Cerebellar nuclear complex (tissue), 1 donor: ENCODE measurements at places on chromosomes 11 and 22.
A peak's percentile ranks its signal among the peaks of the same experiment; 100 is the strongest.

DNA sequence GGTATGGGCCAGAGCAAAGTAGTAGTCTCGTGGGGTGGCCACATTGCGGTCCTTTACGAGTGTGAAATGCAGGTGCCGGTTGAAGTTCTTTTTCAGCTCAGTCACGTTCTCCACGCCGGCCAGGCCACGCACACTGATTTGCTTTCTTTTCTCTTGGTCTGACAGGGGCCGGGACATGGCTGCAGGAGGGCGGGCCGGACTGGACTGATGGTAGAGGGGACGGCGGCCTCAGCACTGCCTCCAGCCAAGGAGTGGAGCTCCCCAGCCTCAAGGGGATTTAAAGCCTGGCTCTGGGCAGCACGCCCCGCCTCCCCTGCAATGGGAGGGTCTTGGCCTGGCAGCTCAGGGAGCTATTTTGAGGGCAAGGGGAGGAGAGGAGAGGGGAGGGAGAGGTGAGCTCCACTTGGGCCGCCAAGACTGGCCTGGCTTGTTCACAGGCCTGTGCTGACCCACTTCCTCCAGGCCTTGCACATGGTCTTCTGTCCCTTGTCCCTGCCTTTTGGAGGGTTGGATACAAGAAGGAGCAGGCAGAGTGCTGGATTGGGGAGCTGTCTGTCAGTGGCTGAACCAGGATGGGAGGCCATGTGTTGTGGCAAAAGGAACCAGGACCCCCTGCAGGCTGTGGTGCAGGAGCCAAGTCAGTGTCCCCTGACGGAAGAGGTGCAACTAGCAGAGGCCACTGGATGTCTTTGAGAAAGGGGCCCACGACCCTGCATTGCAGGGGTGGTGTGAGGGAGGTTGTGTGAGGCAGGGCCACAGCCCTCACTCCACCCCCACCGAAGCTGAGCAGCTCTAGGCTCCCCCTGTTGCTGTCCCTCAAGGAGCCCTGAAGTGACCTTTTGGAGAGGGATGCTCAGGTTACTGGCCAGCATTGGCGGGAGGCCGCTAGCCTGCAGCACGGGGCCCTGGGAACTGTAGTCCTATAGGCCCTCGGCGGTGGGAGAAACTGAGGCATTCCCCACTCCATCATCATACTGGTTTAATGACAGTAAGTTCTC lies at the start of gene PYGM:
Gene PYGM, minus strand, starts transcription at position 253 of the 998 bp plus-strand sequence. Its CDS starts 76 bp downstream, at position 177.
- peak; percentile 50 for DNase-seq

GRCh38 chr22:20576445-20576816 lies 69.0 kb downstream of the MED15 start:
- DNase-seq, result no peak

DNA sequence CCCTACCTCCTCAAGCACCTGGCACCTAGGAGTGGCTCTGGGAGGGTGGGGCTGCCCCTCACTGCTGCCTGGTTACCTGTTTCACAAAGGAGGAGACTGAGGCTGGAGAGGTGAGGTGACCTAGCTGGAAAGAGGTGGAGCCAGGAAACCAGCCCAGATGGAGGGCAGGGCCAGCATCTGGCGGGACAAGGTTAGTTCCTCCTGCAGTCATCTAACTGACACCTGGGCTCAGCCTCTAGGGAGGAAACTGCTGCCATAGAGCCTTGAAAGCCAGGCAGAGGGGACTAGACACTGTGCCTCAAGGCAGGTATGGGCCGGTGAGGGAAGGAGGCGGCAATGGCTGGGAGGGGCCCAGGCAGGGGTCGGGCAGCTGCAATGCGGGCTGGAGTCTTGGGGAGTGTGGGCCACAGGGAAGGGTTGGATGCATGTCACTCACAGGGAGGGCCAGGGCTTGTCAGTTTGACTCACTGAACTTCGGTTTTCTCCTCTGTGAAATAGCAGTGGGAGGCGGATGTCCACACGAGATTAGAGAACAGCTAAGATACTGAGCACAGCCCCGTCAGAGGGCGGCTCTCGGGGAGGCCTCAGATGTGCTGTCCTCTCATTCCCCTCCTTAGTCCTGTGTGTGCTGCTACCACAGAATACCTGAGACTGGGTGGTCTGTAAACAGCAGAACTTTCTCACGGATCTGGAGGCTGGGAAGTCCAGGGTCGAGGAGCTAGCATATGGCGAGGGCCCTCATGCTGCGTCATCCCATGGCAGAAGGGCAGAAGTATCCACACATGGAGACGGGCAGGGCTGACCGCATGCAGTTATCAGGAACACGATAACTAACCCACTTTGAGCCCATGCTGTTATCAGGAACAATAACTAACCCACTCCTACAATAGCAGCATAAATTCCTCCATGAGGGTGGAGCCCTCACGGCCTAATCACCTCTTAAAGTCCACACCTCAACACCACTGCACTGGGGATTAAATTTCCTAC lies 16.1 kb downstream of the MGAT3 start:
- DNase-seq, result no peak

GRCh38 chr11:61353131-61354067 lies 8.3 kb downstream of the CYB561A3 start:
- no peak for DNase-seq

DNA sequence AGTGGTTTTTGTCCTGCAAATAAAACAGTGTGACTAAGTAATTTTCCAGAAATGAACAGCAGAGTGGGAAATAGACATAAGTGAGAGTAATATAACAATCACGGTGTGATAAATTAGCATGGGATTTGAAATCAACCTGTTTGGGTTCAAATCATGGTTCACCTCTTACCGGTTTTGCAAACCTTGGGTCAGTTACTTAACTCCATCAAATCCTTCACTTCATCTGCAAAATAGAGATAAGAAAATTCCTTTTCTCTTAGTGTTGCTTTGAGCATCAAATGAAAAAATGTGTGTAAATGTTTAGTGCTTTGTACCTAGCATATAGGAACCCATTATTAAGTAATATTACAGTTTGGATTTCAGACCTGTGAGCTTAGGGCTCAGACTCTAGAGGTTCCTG lies 152.2 kb downstream of the TEAD1 start:
- no peak for DNase-seq

DNA sequence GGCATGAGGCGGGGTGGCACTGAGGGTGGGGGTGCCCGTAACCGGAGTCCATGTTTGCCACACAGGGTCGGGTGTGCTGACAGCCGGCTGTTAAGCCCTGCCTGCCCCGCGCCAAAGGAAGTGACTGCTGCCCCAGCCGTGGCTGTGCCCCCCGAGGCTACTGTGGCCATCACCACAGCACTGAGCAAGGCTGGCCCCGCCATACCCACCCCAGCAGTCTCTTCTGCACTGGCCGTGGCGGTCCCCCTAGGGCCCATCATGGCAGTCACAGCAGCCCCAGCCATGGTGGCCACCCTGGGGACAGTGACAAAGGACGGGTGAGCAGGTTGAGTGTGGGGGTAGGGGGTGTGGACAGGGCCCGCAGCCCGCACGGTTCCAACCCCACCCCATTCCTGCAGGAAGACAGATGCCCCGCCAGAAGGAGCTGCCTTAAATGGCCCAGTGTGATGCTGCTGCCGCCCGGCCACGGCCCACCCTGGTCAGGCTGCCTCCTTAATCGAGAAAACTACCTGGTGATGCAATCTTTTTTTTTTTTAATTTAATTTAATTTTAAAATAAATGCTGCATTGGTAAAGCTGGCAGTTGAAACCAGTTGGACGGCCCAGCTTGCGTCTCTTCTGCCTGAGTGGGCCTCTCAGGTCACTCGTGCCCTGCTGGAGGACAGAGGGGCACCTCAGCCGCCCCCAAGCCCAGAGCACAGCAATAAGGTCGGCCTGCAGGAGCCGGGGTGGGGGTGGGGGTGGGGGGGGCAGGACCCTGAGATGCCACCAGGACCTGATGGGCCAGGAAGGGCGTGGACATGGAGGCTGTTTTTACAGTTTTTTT lies 30.8 kb downstream of the SBF1 start:
- DNase-seq, result no peak

DNA sequence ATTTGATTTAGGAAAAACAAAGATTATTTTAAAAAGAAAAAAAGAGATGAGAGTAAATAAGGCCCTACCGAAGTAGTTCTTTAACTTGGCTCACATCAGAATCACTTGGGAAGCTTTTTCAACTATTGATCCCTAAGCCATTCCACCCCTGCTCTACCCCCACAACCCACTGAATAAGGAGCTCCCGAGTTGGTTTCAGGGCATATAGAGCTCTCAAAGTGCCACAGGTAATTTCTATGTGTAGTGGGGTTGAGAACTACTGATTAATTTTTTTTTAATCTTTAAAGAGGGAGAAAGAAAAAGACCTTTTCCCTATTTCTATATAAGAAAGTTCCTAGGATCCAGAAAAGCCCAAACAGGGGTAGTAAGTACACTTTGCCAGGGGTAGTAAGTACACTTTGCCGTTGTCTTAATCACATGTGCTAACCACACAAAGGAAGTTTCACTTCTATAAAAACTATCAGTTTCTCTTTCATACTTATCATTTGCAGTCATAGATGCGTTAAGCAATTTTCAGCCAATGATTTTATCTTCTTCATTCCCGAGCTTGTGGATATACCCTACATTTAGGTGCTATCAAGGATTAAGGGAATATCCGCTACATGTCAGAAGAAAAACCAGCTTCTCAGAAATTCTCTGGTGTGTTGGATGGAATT lies 108.4 kb upstream of the ZC3H12C start:
- DNase-seq, result no peak

- DNase-seq, result no peak
Measured at GRCh38 chr22:28670161-28670560, 9.5 kb downstream of the TTC28 start.

DNA sequence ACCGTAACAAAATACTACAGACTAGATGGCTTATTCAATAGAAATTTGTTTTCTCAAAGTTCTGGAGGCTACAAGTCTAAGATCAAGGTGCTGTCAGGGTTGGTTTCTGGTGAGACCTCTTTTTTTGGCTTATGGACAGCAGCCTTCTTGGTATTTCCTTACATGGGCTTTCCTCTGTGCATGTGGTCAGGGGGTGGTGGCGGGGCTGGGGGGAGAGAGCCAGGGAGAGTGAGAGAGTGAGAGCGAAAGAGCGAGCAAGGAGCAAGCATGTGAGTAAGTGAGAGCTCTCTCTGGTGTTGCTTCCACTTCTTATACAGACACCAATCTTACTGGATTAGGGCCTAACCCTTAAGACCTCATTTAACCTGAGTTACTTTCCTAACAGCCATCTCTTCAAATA lies 181.5 kb downstream of the TMEM135 start:
- DNase-seq, result no peak

DNA sequence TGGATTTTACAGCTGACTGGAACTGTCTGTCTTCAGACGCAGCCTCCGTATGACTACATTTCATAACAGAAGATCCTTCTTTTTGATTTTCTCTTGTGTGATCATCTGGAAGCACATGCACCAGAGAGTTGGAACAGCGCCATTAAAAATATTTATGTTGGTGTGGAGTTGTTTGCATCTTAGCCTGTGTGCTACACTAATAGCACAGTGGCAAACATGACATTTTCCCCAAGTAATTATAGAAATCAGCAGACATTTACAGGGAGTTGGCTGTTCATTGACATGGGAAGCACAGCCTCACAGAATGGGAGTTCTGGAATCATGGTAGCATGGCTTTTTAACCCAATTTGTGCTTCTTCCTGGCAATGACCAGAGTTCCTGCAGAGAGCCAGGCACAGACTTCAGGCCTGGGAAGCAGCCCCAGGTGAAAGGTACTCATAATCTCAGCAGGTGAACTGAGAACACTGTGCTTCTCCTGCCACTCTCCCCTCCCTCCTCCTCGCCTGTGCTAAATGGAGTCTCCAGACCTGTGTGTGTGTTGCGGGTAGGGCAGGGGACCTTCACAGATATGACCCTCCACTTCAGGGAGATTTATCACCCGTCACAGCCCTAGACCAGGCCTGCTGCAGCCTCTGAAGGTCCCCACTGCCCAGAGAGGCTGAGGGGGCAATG lies 82.8 kb upstream of the PLET1 start:
- DNase-seq, result peak; percentile 24
